ENCODE measurements at places on chromosomes 2 and 18.

GRCh38 chr2:207984765-207985480, 40.4 kb downstream of the PLEKHM3 start:
- peak overlapping the region; percentile 44 for H3K27ac ChIP-seq
- H3K4me1 ChIP-seq, result peaks cover 37% of the 10 kb centered on the region
- H3K36me3 ChIP-seq, result no peaks in the 10 kb centered on the region
- peak; percentile 20 for DNase-seq
- no peaks in the 10 kb centered on the region for H3K27me3 ChIP-seq

GRCh38 chr18:26756556-26756955, 109.0 kb downstream of the AQP4 start:
- H3K27me3 ChIP-seq, result no peaks in the 10 kb centered on the region
- no peak for DNase-seq
- no peak overlapping the region for H3K4me3 ChIP-seq

DNA sequence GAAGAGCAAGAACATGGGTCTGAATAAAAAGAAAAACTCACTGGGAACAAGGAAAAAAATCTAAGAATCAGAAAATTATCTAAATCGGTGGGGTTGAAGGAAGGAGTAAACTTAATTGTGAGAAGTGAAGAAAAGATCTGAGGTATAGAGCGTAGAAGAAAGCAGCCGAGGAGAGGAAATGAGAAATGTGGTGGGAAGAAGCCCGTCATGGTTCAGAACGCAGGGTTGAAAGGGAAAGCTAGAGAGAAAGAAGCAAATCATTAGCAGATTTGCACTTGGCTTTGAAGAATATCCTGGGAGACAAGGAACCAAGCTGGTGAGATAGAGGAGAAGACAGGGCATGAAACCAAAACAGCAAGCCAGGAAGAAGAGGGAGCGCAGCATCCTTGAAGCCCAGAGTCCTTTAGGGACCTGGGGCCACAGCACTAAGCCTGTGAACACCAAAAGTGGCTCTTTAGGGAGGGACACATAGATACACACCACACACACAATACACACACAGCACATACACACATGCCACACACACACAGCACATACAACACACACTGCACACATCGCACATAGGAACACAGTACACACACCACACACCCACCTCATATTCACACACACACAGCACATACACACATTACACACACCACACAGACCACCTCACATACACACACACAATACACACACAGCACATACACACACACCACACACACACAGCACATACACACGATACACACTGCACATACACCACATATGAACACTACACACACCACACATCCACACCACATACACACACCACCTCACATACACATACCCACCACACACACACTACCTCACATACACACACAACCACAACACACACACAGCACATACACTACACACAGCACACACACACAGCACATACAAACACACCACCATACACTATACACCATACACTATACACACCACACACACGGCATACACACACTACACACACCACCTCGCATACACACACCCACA, 274.6 kb downstream of the ETAA1 start:
- H3K27ac ChIP-seq, result no peak overlapping the region
- DNase-seq, result no peak
- H3K36me3 ChIP-seq, result no peaks in the 10 kb centered on the region
- H3K27me3 ChIP-seq, result no peaks in the 10 kb centered on the region
- no peaks in the 10 kb centered on the region for H3K4me1 ChIP-seq

GRCh38 chr2:9397201-9397600, 26.1 kb downstream of the ITGB1BP1 start:
- no peaks in the 10 kb centered on the region for H3K36me3 ChIP-seq
- no peaks in the 10 kb centered on the region for H3K4me1 ChIP-seq
- no peak for DNase-seq
- H3K27ac ChIP-seq, result no peak overlapping the region

GRCh38 chr2:3294069-3294468, 83.5 kb downstream of the EIPR1 start:
- DNase-seq, result no peak
- H3K4me3 ChIP-seq, result no peak overlapping the region
- H3K27me3 ChIP-seq, result no peaks in the 10 kb centered on the region
- H3K36me3 ChIP-seq, result no peaks in the 10 kb centered on the region
- H3K4me1 ChIP-seq, result no peaks in the 10 kb centered on the region

- H3K4me3 ChIP-seq, result no peak overlapping the region
- H3K4me1 ChIP-seq, result no peaks in the 10 kb centered on the region
- no peaks in the 10 kb centered on the region for H3K36me3 ChIP-seq
- DNase-seq, result no peak
- no peak overlapping the region for H3K27ac ChIP-seq
Measured at GRCh38 chr2:75480971-75481836, 79.5 kb downstream of the EVA1A start.

DNA sequence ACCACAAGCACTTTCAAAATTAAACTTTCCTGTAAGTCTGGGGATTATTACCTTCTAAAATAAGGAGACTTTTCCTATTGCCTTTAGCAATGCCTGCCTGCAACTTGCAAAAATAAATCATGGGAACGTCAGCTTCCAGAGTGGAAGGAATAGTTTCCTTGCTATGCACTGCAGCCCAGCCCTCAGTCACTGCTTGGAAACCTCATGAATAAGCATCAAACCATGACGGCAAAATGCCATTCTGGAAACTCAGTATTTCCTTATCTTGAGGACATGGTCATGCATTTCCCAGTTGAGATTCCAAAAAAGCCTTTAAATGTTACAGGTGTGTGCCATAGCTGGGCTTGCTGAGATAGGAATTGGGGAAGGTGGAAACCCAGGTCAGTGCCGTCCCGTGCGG, 84.2 kb upstream of the OTOS start:
- no peaks in the 10 kb centered on the region for H3K27me3 ChIP-seq
- no peak overlapping the region for H3K27ac ChIP-seq
- no peaks in the 10 kb centered on the region for H3K4me1 ChIP-seq
- H3K4me3 ChIP-seq, result no peak overlapping the region

GRCh38 chr18:61572871-61573270, 239.6 kb downstream of the CDH20 start:
- H3K4me1 ChIP-seq, result no peaks in the 10 kb centered on the region
- no peak overlapping the region for H3K27ac ChIP-seq
- no peak overlapping the region for H3K4me3 ChIP-seq

DNA sequence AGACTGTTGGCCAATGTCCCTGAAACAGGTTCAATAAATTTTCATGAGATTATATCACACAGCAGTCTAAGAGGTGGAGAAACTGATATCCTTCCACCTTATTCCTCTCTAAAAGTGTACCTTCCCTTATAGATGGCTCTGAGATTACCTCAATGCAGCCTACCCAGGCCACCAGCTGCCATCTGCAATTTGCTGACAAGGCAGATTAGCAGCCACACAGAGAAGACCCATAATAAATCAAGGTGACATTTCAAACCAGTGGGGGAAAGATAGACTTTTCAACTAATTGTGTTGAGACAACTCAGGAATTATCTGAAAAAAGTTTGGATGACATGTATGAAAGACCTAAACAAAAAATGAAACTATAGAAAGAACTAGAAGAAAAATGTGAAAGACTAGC, 43.2 kb downstream of the ZBTB7C start:
- H3K36me3 ChIP-seq, result no peaks in the 10 kb centered on the region
- H3K27ac ChIP-seq, result no peak overlapping the region
- H3K27me3 ChIP-seq, result no peaks in the 10 kb centered on the region
- DNase-seq, result no peak

DNA sequence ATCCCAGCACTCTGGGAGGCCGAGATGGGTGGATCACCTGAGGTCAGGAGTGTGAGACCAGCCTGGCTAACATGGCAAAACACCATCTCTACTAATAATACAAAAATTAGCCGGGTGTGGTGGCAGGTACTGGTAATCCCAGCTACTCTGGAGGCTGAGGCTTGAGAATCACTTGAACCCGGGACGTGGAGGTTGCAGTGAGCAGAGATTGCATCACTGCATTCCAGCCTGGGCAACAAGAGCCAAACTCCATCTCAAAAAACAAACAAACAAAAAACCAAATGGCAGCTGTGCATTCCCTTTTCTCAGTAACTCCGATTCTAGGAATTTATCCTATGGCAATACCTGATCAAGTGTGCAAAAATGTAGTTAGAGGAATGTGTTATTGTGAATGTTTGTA, 4.7 kb upstream of the GRHL1 start:
- DNase-seq, result no peak
- H3K4me1 ChIP-seq, result peaks cover 7% of the 10 kb centered on the region
- no peak overlapping the region for H3K4me3 ChIP-seq
- peaks cover 12% of the 10 kb centered on the region for H3K27me3 ChIP-seq
- H3K27ac ChIP-seq, result no peak overlapping the region

- H3K27me3 ChIP-seq, result no peaks in the 10 kb centered on the region
- H3K27ac ChIP-seq, result no peak overlapping the region
- H3K4me1 ChIP-seq, result no peaks in the 10 kb centered on the region
- no peak for DNase-seq
Measured at GRCh38 chr2:27903018-27903417, 12.5 kb downstream of the BABAM2 start.

GRCh38 chr2:235396071-235396846, 97.6 kb upstream of the AGAP1 start:
- no peak overlapping the region for H3K27ac ChIP-seq
- H3K4me3 ChIP-seq, result no peak overlapping the region
- no peaks in the 10 kb centered on the region for H3K36me3 ChIP-seq
- no peaks in the 10 kb centered on the region for H3K4me1 ChIP-seq
- no peak for DNase-seq
- H3K27me3 ChIP-seq, result no peaks in the 10 kb centered on the region

DNA sequence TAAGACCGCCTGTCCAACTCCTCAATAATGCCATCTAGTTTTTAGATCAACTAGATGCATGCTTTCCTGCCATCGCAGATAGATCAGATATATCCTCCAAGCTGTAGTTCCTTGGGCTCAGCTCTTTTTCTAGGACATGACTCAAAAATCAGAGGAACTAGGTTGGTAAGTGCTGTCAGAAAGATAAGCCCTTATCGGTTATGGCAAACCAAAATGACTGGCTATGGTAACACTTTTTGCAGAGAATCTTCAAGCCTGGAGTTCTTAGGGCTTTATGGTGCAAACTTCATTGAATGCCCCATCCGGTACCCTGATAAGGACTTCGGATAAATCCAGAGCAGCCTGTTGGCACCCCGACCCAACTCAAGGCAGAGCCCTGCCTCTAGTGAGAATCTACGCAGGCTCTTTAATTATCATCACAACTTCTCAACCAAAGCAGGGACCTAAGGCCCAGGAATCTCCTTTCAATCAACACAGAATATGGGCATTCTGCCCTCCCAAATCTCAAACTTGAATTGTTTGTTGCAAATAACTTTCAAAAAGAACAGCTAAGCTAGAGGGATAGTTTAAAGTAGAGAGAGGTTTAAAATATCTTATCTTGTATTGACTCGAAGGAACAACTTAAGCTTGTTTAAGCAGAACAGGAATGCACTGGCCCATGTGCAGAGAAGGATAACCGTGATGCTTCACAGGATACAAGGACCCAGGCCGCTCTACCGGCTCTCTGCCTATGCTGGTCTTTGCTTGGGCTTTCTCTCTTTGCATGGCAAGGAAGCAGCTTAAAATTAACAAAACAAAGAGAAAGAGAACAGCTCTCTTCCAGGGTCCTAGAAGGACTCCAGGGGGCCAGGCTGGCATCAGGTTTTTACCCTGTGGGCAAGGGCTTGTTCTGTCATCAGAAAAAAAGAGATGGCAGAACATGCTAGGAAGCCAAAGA, 3.4 kb upstream of the CYP1B1 start:
- H3K36me3 ChIP-seq, result no peaks in the 10 kb centered on the region
- H3K27me3 ChIP-seq, result peaks cover 47% of the 10 kb centered on the region
- no peak overlapping the region for H3K27ac ChIP-seq
- DNase-seq, result no peak
- peaks cover 28% of the 10 kb centered on the region for H3K4me1 ChIP-seq

DNA sequence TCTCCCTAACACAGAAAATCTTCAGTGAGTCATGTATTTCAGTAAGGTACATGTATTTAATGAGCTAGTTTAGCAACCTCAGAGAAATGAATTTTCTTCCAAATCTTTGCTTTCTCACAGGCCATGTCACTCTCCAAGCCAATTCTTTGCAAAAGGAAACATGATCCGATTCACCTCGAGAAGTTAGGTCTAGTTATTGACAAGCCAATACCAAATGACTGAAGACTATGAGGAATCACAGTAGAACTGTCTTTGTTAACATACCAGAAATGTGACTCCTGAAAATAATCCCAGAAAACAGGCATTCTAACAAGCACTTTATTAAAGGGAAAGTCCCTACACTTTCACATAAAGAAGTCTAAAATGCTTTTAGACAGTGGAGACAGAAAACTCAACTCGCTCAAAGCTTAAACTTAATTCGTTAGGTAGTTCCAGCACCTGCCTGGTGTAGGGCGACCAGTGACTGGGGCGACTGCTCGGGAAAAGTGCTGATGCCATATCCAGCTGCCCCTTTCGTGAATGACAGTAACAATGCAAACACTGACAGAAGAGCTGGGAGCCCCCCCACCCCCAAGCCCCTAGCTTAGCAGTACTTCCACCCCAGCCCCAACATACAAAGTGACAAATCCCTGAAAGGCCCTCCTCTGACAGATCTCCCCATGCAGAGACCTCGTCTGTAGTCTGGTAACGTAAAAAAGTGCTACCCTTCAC, 1.8 kb downstream of the MEMO1 start:
- no peaks in the 10 kb centered on the region for H3K36me3 ChIP-seq
- peak; percentile 12 for DNase-seq
- peak overlapping the region; percentile 79 for H3K27ac ChIP-seq
- H3K27me3 ChIP-seq, result no peaks in the 10 kb centered on the region
- H3K4me1 ChIP-seq, result peaks cover 29% of the 10 kb centered on the region

GRCh38 chr2:26722328-26722727, 29.8 kb downstream of the KCNK3 start:
- H3K4me1 ChIP-seq, result no peaks in the 10 kb centered on the region
- H3K27me3 ChIP-seq, result no peaks in the 10 kb centered on the region

GRCh38 chr18:48123324-48123723, 192.9 kb upstream of the SMAD2 start:
- no peak overlapping the region for H3K4me3 ChIP-seq
- H3K4me1 ChIP-seq, result no peaks in the 10 kb centered on the region
- no peak for DNase-seq
- no peaks in the 10 kb centered on the region for H3K36me3 ChIP-seq

DNA sequence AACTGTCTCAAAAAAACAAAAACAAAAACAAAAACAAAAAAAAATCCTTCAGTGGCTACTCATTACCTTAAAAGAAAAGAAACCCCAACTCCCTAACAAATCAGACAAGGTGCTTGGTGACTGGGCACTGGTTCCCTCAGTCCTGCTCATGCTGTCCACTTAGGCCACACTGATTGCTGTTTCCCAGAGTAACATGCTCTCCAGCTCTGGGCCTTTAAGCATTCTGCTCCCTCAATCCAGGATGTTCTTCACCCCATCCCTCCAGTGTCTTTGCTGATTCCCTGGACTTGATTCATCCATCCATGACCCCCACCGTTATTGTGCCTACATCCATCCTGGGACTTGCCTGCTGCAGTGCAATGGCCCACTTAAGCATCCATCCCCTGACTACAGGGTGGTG, 16.4 kb upstream of the XPO1 start:
- H3K36me3 ChIP-seq, result no peaks in the 10 kb centered on the region
- H3K4me1 ChIP-seq, result no peaks in the 10 kb centered on the region
- no peak for DNase-seq
- no peak overlapping the region for H3K27ac ChIP-seq
- no peak overlapping the region for H3K4me3 ChIP-seq
- H3K27me3 ChIP-seq, result no peaks in the 10 kb centered on the region

GRCh38 chr2:240974771-240975572, 23.4 kb upstream of the SNED1 start:
- H3K27me3 ChIP-seq, result no peaks in the 10 kb centered on the region
- H3K36me3 ChIP-seq, result no peaks in the 10 kb centered on the region
- DNase-seq, result no peak
- H3K4me1 ChIP-seq, result no peaks in the 10 kb centered on the region

- no peak overlapping the region for H3K4me3 ChIP-seq
- H3K4me1 ChIP-seq, result peaks cover 16% of the 10 kb centered on the region
- no peak overlapping the region for H3K27ac ChIP-seq
- H3K36me3 ChIP-seq, result no peaks in the 10 kb centered on the region
- H3K27me3 ChIP-seq, result no peaks in the 10 kb centered on the region
Measured at GRCh38 chr2:229335877-229336346, 64.8 kb upstream of the PID1 start.

Measured in B cell (primary cell).